Activated CD4-positive, alpha-beta T cell treated with anti-CD3 and anti-CD28 coated beads, Interleukin-2, amount 50 U/mL, for 1 hour (primary cell): ENCODE measurements at places on chromosomes 3 and 15.

DNA sequence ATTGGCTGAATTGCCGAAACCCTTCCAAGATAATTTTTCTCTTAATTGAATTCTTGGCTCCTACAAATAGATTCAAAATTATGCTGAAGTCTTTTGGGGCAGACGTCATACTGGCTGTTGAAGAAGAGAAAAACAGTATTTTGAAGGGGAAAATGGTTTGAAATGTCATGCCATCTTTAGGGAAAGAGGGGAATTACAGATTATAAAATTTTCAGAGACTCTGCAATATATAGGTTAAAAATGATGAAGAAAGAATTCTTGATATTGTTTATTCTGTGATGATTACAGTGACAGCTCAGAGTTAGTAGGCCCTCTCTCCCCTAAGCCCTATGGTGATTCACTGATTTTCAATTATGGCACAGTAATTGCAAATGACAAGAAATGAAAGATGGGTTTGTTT lies 86.1 kb downstream of the CGNL1 start:
- DNase-seq: no peak

- DNase-seq: no peak
Observed at GRCh38 chr3:69690-70089, 126.9 kb upstream of the CHL1 start.

- no peak for DNase-seq
Observed at GRCh38 chr3:116288485-116288884, 156.8 kb downstream of the LSAMP start.

GRCh38 chr15:73125219-73125618 lies 73.0 kb downstream of the NEO1 start:
- no peak for DNase-seq

DNA sequence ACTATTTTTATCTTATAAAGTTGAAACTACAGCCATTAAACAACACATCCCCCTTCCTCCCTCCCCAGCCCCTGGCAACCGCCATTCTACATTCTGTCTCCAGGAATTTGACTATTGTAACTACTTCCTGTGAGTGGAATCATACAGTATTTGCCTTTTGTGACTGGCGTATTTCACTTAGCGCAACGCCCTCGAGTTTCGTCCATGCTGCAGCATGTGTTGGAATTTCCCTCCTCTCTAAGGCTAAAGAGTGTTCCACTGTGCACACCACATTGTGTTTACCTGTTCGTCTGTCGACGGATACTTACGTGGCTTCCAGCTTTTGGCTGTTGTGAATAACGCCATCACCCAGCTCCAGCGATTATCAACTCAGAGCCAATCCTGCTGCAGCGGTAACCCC lies 52.0 kb upstream of the DLG1 start:
- no peak for DNase-seq

GRCh38 chr15:94855018-94855408 lies 623.7 kb downstream of the MCTP2 start:
- no peak for DNase-seq

GRCh38 chr15:39499681-39500080 lies 81.2 kb upstream of the THBS1 start:
- no peak for DNase-seq

GRCh38 chr3:12679468-12679867 lies 15.6 kb upstream of the RAF1 start:
- no peak for DNase-seq

GRCh38 chr3:176867681-176868663 lies 329.3 kb downstream of the TBL1XR1 start:
- DNase-seq: no peak
